Pancreas (tissue), 10 donors: ENCODE measurements at places on chromosomes 2 and 18.

DNA sequence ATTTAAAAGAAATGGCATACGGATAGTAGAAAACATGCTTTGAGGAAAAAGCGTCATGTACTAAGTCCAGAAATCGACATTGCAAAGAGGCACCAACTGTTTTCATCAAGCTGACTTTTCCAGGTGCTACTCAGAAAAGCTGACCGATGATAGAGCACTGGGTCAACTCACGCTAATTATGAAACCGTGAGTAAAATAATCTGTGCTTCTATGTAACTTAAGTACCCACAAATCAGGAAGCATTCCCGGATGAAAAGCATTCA is 353 bp upstream of the NUP35 start:
- no peak for DNase-seq

- DNase-seq, result no peak
Observed at GRCh38 chr18:6821356-6821755, 91.8 kb downstream of the ARHGAP28 start.

DNA sequence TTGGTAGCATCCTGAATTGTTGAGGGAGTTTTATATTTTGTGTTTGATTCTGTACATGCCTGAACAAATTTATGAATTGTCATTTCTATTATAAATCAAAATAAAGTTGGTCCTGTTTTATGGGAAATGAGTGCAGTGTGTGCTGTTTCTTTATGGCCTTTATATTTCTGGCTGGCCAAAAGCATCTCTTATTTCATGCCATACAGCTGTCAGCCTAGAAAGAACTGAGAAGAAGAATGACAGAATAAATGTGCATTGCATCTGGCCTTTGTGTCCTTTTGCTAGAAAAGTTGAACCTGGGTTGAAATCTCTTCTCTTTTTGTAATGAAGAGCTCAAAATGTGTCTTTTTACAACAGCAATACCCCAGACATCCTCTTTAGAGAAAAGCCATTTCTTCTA is 474.7 kb upstream of the LRATD1 start:
- no peak for DNase-seq

- no peak for DNase-seq
Observed at GRCh38 chr2:200509235-200509611, 645 bp downstream of the KCTD18 start.

DNA sequence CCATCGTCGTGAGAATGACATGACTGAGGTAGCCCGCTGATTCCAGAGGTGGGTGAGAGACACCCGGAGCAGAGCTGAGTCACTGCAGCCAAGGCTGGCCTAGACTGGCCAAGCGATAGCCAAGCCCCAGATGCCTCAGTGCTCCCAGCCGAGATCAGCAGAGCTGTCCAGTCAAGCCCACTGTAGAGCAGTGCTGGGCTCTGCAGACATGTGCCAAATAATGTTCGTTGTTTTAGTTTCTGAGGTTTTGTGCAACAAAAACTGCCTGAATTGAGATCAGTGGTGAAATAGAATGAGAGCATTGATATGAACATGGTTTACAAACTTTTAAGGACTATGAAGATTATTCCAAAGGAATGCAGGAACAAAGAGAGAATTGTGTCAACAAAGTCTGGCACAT is 42.1 kb downstream of the INSIG2 start:
- no peak for DNase-seq

DNA sequence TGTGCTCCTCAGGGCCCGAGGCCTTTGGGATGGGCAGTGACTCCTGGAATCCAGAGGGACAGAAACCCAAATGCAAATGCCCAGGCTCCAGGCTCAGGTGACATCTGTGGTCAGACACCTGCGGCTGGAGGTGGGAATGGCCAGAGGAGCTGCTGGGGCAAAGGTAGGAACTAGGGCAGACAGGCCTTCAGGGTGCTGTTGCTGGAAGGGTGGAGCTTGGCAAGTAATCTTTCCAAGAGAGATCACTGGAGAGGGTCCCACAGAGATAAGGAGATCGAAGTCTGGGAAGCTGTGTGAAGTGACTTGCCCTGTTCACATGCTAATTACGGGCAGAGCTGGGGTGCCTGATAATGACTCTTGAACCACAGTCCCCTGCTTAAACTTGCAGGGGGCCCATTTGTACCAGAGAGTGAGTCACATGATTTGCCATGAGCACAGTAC is 82.4 kb downstream of the ACAA2 start:
- no peak for DNase-seq

DNA sequence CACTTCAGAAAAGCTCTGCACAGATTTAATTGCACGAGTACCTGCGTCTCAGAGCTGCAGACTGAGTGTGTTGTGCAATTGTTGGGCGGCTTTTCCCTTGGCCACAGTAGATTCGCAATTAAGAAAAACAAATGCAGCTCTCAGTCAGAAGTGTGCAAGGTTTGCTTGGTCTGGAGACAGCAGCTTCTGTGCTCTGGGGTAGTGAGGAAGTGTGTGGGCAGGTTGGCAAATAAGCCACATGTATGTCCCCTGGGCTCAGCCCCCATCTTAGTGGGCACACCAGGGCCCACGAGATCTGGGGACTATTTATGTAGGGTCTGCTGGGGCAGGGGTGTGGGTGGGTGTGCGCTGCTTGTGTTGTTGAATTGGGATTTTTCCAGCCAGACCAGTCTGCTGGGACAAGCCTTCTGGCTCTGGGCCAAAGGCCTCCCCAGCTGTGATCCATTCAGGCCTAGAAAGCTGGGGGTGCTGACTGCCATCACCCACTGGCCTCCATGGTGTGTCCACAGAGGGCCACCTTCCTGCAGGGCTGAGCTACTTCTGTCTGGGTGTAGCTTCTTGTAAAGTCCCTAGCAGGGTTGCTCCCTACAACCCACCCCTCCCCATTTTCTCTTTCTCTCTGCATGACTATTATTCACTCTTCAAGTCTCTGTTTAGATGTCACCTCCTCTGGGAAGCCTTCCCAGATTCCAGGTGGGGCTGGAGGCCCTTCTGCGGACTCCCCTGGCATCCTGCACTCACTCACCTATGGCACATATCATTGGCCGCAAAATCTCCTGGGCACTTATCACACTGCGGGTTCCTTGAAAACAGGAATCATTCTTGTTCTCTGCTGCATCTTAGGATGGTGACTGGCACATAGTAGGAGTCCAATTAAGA is 67.8 kb downstream of the ODC1 start:
- no peak for DNase-seq

- DNase-seq, result no peak
Observed at GRCh38 chr2:28445448-28446258, 50.2 kb upstream of the PLB1 start.

DNA sequence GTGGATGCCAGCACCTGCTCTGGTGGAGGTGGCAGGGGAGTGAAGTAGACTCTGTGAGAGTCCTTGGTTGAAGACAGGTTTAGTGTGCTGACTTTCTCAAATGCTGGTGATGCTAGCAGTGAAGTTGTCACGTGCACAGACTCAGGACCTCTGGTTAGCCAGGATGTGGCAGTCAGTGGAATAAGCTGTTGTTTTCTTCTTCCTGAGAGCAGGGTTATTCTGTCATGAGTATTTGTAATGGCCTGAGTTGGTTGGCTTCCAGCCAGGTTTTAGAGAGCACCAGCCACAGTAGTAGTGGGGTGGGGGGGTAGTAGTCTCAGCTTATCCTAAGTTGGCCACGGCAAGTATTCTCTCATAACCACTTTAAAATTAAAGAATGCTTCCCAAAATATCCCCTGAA is 238.5 kb upstream of the FBXO11 start:
- no peak for DNase-seq

- DNase-seq, result no peak
Observed at GRCh38 chr2:207385076-207385475, 144.7 kb upstream of the CREB1 start.

DNA sequence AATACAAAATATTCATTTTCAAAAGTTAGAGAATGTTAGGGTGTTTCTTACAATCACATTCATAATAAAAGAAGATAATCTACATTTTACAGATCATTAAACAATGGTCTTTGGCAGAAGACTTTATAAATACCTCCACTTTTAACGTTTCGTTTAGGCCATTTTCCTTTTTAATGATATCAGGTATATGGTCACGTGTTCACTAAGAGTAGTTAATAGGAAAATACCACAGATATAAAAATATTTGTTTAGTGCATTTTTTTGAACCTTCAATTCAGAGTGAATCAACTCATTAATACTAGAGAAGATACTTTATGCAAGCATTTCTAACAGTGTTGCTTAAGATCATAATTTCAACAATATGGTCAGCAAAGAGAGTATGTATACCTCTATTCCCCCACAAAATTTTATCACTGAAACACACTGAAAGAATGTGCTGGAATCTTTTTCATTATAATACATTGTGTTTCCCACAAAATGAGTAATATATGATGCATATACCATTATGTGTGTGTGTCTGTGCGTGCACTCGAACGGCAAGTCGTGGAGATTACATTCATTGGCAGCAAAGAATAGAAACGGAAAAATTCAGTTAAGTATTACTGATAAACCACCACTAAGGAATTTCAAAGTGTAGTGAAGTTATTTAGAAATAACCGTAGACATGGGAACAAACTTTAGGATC is 319.9 kb upstream of the THUMPD2 start:
- no peak for DNase-seq

DNA sequence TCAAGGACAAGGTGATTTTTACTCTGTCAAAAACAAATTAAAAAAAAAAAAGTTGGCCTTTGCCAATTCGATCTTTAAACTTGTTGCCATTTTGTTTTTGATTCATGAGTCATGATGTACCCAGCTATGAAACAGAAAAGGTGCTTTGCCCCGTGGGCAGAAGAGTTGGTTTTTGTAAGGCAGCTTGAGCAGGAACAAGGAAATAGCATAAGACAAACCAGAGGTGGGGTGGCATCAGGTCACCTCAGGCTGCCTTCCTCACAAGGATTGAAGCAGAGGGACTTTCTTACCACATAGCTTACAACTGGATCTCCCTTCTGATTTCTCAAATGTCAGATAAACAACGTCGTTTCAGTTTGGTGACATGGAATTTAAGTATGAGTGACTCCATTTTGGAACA is 123.8 kb downstream of the ARL4C start:
- no peak for DNase-seq

DNA sequence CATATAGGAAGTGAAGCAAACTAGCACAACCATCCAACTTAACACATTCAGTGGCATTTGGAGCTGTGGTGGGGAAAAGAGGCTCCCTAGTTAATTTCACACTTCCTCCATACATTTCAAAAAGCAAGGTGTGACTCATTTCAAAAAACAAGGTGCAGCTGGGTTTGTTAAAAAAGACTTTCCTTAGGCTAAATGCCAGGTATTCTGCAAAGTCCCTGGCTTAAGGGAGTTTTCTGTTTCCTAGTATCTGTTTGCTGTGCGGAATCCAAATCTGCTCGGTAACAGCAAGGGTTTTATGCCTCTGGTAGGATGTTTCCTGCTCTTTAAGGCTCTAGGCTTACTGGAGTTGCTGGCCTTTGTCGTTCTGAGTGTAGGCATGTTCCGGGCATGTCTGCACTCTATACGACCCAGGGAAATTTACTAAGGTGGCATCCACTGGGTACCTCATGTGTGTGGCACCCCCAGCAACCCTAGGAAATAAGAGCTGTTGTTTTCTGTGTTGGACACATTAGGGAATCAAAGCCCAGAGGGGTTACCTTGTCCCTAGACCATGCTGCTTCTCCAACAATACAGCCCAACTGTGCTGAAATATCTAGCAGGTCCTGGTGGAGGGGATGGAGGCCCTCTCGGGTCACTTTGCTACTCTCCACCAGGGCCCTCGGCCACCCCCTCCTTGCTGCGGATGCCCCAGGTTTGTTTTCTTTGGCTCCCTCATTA is 634 bp upstream of the MSGN1 start:
- no peak for DNase-seq

DNA sequence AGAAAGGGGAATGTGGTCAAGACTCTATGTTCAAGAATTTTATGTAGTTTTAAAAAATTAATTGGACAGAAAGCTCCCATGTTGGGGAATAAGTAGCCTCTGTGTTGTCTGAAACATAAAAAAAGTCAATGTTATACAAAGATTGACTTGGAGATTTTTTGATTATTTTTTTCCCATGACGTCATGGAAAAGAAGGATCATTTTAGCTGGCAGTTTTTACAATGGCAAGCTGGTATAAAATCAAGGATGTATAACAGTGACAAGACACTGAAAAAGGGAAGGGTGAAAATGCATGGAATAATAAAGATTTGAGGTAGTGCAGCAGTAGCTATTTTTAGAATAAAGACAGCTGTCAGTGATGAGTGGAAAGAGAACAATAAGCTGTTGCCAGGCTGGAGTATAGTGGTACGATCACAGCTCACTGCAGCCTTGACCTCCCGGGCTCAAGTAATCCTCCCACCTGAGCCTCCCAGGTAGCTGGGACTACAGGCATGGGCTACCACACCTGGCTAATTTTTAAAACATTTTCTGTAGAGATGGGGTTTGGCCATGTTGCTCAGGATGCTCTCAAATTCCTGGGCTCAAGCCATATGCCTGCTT is 9.2 kb downstream of the SLC39A10 start:
- DNase-seq, result no peak

- no peak for DNase-seq
Observed at GRCh38 chr18:62033756-62034155, 140.9 kb upstream of the RNF152 start.

GRCh38 chr2:154945984-154946383 is 247.5 kb downstream of the KCNJ3 start:
- no peak for DNase-seq

DNA sequence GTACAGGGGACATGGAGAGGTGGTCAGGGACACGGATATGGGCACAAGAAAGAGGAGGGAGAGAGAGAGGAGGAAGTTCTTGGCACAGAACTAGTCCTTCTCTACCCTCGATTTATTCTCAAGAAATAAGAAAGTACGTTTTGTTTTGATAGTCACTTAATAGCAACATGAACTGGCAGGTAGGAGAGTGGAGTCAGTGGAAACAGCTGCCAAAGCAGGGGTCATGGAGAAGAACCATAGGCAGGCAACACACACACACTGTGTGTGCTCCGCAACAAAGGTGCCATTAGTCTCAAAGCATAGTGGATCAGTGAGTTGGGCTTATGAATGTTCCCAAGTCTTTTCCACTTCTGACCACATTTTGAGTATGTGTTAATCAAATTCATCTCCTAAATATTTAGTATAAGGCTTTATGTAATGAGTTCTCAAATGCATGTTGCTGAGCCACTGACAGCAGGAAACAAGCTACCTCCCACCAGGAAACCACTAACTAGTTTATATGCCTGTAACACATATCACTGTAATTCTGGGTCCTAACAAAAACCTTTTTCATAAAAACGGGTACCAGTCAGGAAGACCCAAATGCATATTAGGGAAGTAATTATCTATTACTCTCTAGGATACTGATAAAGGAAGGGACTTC is 41.1 kb downstream of the IWS1 start:
- DNase-seq, result no peak

GRCh38 chr18:48123324-48123723 is 192.9 kb upstream of the SMAD2 start:
- no peak for DNase-seq
